Stimulated activated CD8-positive, alpha-beta memory T cell treated with anti-CD3 and anti-CD28 coated beads, Interleukin-7, amount 100 ng/mL, for 24 hours (primary cell): ENCODE measurements at places on chromosomes 3 and 15.
A peak's percentile ranks its signal among the peaks of the same experiment; 100 is the strongest.

DNA sequence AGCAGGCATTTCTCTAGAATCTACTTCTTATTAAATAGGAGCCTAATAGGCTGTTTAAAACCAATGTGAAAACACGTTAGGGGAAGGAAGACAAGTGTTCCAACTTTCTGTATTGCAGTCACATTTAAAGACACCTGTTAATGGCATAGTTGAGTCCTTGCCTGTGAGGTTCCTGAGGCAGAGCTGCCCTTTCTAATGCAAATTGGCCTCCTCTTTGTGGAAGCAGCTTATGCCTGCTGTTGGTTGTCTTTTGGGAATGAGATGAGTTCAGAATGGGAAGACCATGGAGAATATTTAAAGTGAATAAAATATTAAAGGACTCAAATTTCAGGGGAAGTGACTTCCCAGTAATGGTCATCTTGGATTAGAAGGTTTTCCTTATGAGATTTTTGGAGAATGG lies 51.2 kb downstream of the NEK11 start:
- DNase-seq: no peak

DNA sequence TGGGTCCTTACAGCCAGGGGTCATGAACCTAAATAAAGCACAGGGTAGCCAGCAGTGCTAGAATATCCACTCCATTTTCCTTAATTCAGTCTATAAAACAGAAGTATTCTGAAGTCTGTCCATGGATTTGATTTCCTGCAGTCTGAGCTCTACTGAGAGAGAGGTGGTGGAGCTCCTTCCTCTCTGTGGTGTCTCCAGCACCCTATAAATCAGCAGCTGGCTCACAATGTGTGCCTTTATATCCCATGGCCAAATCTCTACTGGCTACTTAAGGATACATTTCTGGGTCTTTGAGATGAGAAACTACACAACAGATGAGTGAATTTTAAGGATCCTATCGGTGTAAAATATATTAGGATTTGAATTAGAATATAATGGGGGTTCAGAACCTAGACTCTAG lies 339.9 kb upstream of the RBMS3 start:
- DNase-seq: no peak

GRCh38 chr3:9188583-9188982 lies 60.9 kb downstream of the SRGAP3 start:
- DNase-seq: no peak

DNA sequence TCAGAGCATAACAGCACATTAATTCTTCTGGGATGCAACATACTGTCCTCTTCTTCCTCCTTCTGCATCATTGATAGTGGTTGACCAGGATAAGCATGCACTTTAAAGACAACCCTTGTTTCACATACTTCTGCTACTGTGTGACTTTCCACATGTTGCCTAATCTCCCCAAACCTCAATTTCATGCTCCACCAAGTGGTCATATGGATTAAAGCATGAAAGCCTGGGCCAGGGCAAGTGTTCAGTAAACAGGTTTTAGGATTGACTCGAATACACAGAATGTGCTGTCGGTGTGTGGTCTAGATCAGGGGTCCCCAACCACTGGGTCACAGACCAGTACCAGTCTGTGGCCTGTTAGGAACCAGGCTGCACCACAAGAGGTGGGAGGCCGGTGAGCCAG lies 22.5 kb upstream of the BFSP2 start:
- DNase-seq: no peak

DNA sequence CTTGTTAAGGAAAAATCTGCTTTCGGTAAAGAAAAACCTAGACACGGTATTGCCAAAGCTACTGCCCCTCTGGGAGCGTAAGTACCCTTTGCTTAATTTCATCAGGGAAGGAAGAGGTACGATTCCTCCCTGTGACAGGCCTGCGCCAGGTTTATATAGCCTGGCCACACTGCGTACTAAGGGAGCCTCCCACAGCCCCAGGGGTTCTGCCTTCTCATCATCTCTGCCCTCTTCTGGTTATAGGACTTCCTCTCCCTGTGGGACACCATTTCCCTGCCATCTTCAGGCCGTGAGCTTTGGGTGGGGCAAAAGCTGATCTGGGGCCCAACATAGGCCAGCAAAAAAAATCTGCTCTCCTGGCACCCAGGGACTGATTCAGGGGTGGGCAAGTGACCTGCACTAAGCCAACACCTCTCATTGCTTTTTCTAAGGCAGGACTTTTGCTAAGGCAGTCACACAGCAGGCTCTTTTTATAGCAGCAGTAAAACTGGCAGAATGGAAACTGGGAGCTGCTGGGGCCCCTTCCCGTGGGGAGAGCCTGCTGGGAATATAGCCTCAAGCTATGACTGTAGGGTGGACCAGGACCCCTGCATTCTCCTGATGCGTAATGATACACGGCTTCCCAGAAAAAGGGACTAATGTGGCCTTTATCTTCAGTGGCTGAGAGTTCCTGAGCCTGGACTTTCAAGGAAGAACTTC lies 76.2 kb downstream of the PRICKLE2 start:
- DNase-seq: no peak

DNA sequence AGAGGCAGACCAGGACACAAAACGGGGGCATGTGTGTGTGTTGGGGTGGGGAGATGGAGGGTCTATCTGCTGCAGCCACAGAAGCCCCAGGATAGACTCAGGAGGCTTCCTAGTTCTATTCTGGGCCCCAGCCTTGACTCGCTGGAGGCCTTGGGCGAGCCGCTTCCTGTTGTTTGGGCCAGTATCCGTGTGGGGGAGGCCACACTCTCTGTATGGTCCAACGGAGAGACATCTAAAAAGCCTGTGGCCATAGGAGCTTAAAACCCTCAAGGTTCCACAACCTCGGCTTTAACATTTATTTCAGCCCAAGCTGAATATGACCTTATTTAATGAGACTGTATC lies 32.8 kb downstream of the POC1A start:
- DNase-seq: no peak

DNA sequence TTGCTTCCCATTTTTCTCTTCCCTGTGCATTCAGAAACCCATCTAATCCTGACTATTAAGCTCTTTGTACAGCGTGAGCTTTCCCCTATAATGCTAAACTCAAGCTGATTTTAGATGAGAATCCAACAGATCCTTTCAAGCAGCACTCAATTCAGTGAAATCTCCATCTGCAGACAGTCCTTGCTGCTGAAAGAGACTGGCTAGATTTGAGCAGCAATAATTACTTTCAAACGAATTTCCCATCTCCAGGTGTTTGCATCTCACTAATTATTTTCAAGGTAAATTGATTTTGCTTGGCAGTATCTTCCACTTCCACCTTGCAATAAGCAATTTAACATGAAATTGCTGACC lies 49.5 kb upstream of the SLC7A14 start:
- DNase-seq: no peak

GRCh38 chr3:122100591-122101463 lies 45.7 kb downstream of the CD86 start:
- DNase-seq: no peak

DNA sequence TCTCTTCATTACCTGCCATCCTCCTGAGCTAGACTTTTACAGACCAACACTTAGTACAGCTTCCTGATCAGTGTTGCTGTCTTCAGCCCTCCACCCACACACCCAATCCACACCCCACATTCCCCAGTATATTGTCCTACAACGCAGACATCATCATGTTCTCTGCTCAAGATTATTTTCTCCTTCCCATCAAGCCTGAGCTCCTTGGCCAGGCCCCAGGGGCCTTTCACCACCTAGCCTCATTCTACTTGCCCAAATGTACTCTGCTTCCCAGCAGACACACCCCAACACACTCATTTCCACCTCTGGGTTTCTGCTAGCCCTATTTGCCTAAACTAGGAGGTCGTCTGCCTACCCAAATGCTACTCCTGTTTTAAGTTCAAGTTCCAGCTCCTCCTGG lies 37.0 kb downstream of the DAPK2 start:
- DNase-seq: no peak

GRCh38 chr15:52224211-52224610 lies 33.0 kb upstream of the GNB5 start:
- no peak for DNase-seq

- DNase-seq: no peak
Observed at GRCh38 chr3:88509582-88509981, 359.8 kb downstream of the C3orf38 start.

DNA sequence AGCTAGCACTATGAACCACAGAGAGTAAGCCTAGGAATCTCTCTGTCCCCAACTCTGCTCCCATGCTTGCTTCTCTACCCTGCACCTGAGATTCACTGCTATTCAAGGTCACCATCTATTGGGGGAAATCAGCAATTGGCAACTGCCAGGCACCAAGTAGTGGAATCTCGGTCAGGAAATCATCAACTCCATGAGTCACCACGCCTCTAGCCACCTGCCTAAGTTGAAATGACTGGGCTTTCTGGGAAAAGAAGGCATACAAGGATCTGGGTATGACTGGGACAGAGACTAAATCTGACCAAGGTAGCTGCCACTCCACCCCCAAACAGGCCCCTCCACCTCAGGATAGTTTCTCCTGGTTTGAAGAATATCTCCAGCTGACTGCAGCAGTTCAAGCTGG lies 464.1 kb upstream of the CBLB start:
- peak; percentile 18 for DNase-seq

GRCh38 chr3:46024131-46024530 lies 3.2 kb downstream of the XCR1 start:
- DNase-seq: no peak

DNA sequence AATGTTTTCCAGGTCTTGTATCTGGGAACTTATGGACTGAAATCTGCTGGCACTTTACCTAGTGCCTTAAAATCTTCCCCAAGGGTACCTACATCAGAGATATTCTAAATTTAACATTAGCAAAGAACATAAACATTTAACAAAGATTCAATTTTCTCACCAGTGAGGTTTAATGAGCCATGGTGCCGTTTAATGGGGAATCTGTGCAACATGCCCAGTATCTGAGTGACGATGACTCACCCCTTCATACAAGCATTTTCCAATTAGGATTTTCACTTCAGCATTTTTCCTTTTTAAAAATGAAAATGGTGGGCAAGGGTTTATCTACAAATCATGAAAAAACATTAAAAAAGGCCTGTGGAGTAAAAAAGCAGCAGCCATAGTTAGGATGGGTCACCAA lies 189.4 kb downstream of the SLC9A9 start:
- no peak for DNase-seq

- DNase-seq: no peak
Observed at GRCh38 chr15:36936613-36937012, 163.7 kb downstream of the MEIS2 start.

GRCh38 chr3:121295979-121296378 lies 249.8 kb downstream of the POLQ start:
- no peak for DNase-seq

GRCh38 chr3:106341586-106342162 lies 472.9 kb upstream of the CBLB start:
- DNase-seq: no peak

DNA sequence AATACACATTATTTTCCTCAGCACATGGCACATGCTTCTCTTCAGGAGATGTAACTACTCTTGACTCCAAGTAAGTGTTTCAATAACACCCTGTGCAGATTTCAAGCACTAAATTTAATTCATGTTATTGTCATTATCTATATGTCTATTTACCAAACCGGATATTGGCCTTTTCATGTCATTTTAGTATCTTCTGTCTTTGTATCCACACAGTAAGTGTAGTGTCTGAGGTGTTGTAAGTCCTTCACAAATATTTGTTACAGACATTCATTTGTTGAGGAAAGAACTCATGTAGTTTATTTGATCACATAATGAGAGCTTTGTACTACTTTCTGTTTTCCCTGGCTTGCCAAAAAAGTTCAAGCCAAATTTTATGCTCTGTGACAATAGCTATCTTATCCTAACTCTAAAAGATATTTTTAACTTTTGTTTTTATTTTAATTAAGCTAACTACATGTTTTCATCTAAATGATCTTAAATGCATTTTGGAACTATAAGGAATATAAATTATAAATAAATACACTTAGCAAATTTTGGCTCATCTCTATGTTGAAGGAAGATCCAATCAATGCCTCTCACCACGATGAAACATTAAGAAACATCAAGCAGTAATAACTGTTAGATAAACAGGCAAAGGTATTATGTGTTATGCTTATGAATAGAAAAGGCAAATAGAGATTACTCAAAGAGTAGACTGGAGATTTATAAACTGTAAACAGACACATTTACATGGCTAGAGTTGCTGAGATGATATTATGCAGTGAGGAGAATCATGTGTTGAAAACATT lies 48.3 kb downstream of the SPTSSB start:
- DNase-seq: no peak

GRCh38 chr3:12559520-12559919 lies 2.6 kb downstream of the MKRN2 start:
- no peak for DNase-seq

DNA sequence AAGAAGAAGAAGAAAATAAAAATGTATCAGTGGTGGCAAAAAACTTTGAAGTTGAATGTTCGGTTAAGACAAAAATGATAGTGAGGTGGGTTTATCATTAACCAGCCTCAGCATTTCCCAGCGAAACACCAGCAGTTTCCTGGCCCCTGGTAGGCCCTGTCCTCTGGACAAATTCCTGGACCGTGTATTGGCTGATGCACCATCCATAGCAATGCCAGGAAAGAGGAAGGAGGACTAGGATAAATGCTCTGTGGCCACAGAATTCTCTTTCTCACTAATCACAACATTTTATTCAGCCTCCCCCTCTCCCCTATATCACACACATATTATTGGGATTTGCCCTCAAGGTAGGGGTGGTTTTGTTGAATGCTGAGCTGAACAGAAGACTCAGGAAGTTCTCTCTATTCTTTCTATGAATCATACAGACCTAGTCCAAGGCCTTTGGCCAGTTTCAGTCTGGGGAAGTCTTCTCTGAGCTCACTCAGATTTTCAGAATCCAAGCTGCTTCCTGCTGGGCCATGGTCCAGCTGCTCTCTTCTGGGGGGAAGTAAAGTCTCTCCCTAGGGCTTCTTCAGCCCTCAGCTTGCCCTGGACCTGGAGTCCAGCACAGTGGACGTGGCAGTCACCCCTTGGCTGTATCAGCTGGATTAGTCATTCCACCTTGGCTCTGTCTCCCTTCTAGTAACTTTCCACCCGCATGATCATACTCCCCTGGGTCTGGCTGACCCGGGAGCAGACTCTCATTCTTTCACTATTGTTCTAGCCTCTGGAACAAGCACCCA lies 27.6 kb downstream of the SLC28A1 start:
- DNase-seq: no peak

DNA sequence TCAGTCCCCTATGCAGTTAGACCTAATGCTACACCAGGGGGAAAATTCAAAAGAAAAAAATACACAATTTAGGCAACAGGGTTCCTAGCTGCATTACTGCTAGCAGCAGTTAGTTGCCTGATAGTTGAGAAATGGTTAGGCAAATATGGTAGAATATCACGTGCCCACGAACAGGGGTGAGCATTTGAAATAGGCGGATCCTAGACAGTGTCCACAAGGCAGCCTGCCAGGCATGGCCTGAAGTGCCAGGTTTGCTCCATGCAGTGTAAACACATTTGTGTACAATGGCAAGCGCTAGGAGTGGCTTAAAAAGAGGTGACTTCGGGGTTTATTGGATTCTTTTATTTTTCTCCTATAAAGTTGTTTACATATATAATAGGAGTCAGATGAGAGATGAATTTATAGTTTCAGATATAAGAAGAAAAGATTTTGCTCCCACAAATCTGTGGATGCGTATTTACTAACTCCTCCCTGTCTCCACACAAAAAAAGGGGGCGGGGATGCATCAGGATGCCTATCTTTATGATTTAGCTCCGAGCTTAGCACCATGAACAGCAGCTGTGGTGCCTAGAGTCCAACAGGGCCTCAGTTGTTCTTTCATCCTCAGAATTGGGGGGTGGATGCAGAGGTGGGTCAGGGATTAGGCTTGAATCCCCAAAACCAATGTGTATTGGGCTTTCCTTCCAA lies 3.9 kb upstream of the TGM4 start:
- no peak for DNase-seq

- no peak for DNase-seq
Observed at GRCh38 chr15:64464276-64465005, 4.1 kb downstream of the ZNF609 start.
